ENCODE measurements at places on chromosomes 3 and 15. TPM values are rescaled to one million over a fixed set of nuclear protein-coding genes. Genes with fewer than 3 reads are reported as not detected.

GRCh38 chr3:4995500-4996053, 16.3 kb downstream of the BHLHE40 start:
- no peaks in the 10 kb centered on the region for H3K4me1 ChIP-seq
- H3K27ac ChIP-seq: no peak overlapping the region
- no peaks in the 10 kb centered on the region for H3K27me3 ChIP-seq
- no peak overlapping the region for H3K4me3 ChIP-seq
- no peak for DNase-seq

DNA sequence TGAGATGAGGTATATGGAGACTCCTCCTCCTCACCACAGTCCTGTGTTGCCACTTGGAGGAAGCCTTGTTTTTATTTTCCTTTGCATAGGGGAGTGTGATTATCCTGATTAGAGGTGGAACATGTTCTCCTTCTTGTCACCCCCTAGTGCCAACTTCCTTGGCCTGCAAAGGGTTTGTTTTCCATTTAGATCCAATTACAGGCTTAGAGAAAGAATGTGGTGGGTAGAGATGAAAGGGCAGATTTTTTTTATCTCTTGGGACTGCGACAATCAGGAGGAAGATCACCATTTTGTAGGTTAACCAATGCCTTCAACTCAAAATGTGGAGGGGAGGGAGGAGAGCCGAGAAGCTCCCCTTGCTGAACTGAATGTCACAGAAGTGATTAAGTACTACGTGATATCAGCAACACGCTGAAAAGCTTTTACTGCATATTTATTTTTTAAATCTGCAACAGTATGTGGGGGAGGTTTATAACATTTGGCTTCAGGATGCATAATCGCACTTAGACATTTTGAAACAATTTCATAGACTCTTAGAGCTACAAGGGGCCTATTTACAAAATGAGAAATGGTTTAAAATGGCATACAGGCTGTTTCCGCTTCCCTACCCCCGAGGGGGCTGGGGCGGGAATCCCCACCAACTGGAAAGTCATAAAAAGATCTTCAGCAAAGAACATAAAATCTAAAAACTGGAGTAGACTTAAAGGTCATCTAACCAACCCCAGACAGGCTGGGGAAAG, 2.4 kb downstream of the LMCD1 start:
- H3K4me3 ChIP-seq: no peak overlapping the region
- H3K4me1 ChIP-seq: peaks cover 48% of the 10 kb centered on the region
- H3K27me3 ChIP-seq: no peaks in the 10 kb centered on the region
- peaks cover 4% of the 10 kb centered on the region for H3K36me3 ChIP-seq
- peak overlapping the region; percentile 78 for H3K27ac ChIP-seq

- H3K27me3 ChIP-seq: peaks cover 2% of the 10 kb centered on the region
- H3K4me3 ChIP-seq: no peak overlapping the region
- H3K27ac ChIP-seq: no peak overlapping the region
- H3K36me3 ChIP-seq: no peaks in the 10 kb centered on the region
These were observed 436.1 kb downstream of the CHL1 start for GRCh38 chr3:632571-633170.

GRCh38 chr3:175103298-175103697, 244.2 kb downstream of the NAALADL2 start:
- no peak overlapping the region for H3K4me3 ChIP-seq
- no peaks in the 10 kb centered on the region for H3K27me3 ChIP-seq
- no peak overlapping the region for H3K27ac ChIP-seq
- no peak for DNase-seq
- H3K36me3 ChIP-seq: no peaks in the 10 kb centered on the region
- no peaks in the 10 kb centered on the region for H3K4me1 ChIP-seq

GRCh38 chr3:40793730-40794129, 269.0 kb downstream of the ZNF621 start:
- no peak overlapping the region for H3K4me3 ChIP-seq
- H3K27me3 ChIP-seq: no peaks in the 10 kb centered on the region
- no peaks in the 10 kb centered on the region for H3K36me3 ChIP-seq
- H3K4me1 ChIP-seq: no peaks in the 10 kb centered on the region

GRCh38 chr3:14377838-14378169, 24.6 kb upstream of the SLC6A6 start:
- H3K27me3 ChIP-seq: no peaks in the 10 kb centered on the region
- no peak for DNase-seq
- no peaks in the 10 kb centered on the region for H3K4me1 ChIP-seq
- no peak overlapping the region for H3K4me3 ChIP-seq
- H3K36me3 ChIP-seq: no peaks in the 10 kb centered on the region

- no peak overlapping the region for H3K4me3 ChIP-seq
- no peak overlapping the region for H3K27ac ChIP-seq
- H3K27me3 ChIP-seq: no peaks in the 10 kb centered on the region
These were observed 27.1 kb upstream of the PTX3 start for GRCh38 chr3:157409516-157409915.

DNA sequence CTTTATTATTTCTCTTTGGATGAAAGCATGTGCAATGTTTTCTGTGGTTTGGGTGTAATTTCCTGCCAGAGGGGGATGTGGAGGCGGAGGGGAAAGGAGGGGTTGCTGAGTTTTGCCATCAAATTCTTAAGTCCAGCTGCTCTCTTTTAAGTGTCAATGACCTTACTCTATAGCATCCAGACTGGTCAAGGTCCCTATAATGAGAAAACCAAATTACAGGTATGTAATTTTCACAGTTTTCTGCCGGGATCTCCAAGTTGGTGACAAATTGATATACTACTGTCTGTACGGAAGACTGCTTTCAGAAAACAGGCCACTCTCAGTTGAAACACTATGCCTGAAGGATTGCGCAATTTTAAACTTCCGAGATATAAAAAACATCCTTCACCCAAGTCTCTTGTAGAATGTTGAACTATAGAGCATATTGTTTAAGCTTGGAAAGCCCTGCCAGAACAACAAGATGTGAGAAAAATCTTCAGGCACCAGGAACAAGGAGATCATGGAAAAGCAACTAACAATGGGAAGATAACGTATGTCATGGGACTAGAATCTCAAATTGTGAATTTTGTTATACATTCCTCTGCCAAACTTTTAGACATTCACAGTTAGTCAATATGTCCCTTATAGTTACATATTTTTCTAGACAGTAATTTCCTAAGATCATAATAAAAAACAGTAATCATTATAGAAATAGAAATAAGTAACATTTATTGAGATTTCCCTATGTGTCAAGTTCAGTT, 300.7 kb upstream of the SATB1 start:
- no peaks in the 10 kb centered on the region for H3K36me3 ChIP-seq
- H3K27me3 ChIP-seq: no peaks in the 10 kb centered on the region

- no peak for DNase-seq
- H3K4me3 ChIP-seq: no peak overlapping the region
- H3K27me3 ChIP-seq: no peaks in the 10 kb centered on the region
- H3K27ac ChIP-seq: no peak overlapping the region
- H3K4me1 ChIP-seq: no peaks in the 10 kb centered on the region
These were observed 1.1 kb upstream of the FAM3D start for GRCh38 chr3:58667704-58668103.

GRCh38 chr3:183309276-183309675, 56.2 kb downstream of the B3GNT5 start:
- no peak overlapping the region for H3K4me3 ChIP-seq
- H3K27me3 ChIP-seq: no peaks in the 10 kb centered on the region
- no peaks in the 10 kb centered on the region for H3K36me3 ChIP-seq
- no peak overlapping the region for H3K27ac ChIP-seq

DNA sequence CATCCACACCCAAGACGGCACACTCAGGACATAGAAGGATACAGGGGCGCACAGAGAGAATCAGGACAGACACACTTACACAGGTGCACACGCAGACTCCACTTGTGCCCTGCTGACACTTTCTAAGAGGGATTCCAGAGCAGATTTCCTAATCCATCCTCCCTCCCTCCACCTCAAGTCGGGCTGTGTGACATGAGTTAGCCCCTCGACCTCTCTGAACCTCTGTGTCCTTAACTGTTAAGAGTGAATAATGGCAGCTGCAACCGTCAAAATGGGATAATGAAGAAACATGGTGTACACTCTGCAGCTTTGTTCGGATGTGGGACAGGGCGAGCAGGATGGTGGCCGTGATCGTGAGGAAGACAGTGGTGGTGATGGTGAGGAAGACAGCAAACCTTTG, 100.1 kb downstream of the CPN2 start:
- no peaks in the 10 kb centered on the region for H3K36me3 ChIP-seq
- peaks cover 28% of the 10 kb centered on the region for H3K4me1 ChIP-seq
- no peaks in the 10 kb centered on the region for H3K27me3 ChIP-seq

GRCh38 chr3:25938566-25939325, 148.9 kb downstream of the OXSM start:
- H3K27ac ChIP-seq: no peak overlapping the region
- no peaks in the 10 kb centered on the region for H3K4me1 ChIP-seq
- no peaks in the 10 kb centered on the region for H3K27me3 ChIP-seq
- H3K36me3 ChIP-seq: no peaks in the 10 kb centered on the region

DNA sequence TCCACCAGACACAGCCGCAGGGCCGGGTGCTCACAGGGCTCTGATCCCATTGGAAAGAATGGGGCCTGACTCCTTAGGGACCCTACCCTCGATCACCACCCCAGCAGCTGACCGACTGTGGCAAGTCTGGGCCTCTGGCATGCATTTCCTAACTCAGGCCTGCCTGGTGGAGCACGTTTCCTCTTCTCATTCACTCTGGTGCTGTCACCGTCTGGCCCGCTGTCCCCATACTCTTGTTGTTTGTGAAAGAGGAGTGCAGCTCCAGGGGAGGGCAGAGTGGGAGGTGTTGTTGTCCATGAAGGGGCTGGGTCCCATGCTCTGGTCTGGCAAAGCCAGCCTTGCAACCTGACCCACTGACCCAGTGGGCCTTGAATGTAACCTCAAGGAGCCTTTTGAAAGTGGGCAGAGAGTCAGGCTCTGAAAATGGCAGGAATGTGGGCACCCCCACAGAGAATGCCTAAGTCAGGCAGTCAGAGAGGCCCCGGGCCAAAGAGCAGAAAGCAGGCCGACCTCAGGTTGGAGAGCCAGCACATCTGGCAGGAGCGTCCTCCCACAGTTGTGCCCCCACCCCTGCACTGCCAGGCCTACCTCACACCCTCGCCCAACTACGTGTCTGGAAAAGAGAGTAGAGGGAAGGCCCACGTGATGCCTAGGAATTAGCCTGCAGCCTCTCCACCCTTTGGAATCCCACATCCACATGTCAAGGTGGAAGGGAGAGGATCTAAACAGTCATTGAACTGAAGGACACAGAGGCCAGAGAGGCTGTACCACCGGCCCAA, 10.9 kb downstream of the SEMA7A start:
- no peaks in the 10 kb centered on the region for H3K4me1 ChIP-seq
- peak; percentile 39 for DNase-seq
- H3K27ac ChIP-seq: no peak overlapping the region
- H3K36me3 ChIP-seq: no peaks in the 10 kb centered on the region

DNA sequence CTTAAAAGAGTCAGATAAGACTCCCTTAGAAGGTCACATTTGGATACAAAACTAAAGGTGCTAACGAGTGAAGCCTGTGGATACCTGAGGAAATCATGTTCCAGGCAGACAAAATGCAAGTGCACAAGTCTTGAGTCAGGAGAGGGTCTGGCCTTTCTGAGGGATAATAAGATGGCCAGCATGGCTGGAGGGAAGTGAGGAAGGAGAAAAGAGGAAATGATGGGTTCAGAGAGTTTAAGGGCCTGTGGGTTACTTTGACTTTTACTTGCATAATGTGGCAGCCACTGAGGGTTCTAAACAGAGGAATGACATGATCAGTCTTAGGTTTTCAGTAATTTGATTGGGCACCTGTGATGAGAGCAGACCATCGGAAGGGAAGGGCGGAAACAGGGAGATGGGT, 3.5 kb upstream of the ROPN1B start:
- no peaks in the 10 kb centered on the region for H3K27me3 ChIP-seq
- no peak overlapping the region for H3K27ac ChIP-seq
- no peak for DNase-seq
- H3K4me1 ChIP-seq: no peaks in the 10 kb centered on the region
- H3K36me3 ChIP-seq: no peaks in the 10 kb centered on the region
- H3K4me3 ChIP-seq: no peak overlapping the region

ARL6 gene
- 11.1 TPM for total RNA-seq

NEK10 gene
- total RNA-seq: 20.3 TPM

WDR93 gene
- 3.8 TPM for total RNA-seq

GAP43 gene
- total RNA-seq: 0.60 TPM

SLC28A2 gene
- 1.5 TPM for total RNA-seq

COL8A1 gene
- total RNA-seq: 84.6 TPM

HTR3E gene
- not detected for total RNA-seq

STIMATE gene
- 62.5 TPM for total RNA-seq

ZIC1 gene
- not detected for total RNA-seq

RBM15B gene
- total RNA-seq: 18.9 TPM

PTH1R gene
- 25.1 TPM for total RNA-seq

PIERCE2 gene
- total RNA-seq: 5.7 TPM

NR1I2 gene
- total RNA-seq: 0.23 TPM

HRG gene
- not detected for total RNA-seq

COL6A5 gene
- total RNA-seq: 9.4 TPM
